ENCODE measurements at places on chromosomes 4 and X.
A peak's percentile ranks its signal among the peaks of the same experiment; 100 is the strongest.

GRCh38 chr4:19155568-19155967 is 1096.1 kb upstream of the SLIT2 start:
- no peaks in the 10 kb centered on the region for H3K4me1 ChIP-seq
- H3K36me3 ChIP-seq = no peaks in the 10 kb centered on the region
- no peak overlapping the region for H3K27ac ChIP-seq
- H3K27me3 ChIP-seq = no peaks in the 10 kb centered on the region
- no peak for DNase-seq

DNA sequence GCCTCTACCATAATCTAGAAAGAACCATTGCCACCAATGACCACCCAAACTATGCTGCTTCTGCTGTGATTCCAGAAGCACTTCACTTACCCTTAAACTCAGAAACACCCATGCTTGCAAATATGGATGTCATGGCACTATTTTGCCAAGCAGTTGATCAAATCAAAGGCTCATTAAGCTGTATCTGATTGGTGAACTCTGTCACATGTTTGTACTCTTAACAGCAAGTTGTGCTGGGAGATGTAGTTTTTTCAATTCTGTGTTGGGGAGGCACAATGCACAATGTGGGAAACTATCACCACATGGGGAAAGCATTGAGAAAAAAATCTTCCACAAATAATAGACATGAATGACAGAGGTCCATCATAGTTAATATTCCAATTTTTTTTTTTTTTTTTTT is 19.2 kb upstream of the SPCS3 start:
- no peak overlapping the region for H3K27ac ChIP-seq
- no peaks in the 10 kb centered on the region for H3K27me3 ChIP-seq
- DNase-seq = no peak
- no peak overlapping the region for H3K4me3 ChIP-seq
- H3K36me3 ChIP-seq = no peaks in the 10 kb centered on the region

DNA sequence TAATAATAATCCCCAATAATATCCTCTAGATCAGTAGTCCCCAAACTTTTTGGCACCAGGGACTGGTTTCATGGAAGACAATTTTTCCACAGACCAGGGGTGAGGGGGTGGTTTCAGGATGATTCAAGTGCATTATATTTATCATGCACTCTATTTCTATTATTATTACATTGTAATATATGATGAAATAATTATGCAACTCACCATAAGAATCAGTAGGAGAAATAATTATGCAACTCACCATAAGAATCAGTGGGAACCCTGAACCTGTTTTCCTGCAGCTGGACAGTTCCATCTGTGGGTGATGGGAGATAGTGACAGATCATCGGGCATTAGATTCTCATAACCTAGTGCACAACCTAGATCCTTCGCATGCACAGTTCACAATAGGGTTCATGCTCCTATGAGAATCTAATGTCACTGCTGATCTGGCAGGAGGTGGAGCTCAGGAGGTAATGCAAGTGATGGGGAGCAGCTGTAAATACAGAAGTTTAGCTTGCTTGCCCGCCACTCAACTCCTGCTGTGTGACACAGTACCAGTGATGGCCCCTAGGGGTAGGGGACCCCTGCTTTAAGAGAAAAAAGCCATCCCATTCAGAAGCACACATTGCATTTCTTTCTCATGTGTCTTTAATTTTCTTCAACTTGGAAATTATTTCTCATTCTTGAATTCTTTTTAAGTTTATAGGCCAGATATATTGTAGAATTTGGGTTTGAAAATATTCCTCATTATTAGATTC is 16.0 kb upstream of the SH3RF1 start:
- H3K4me3 ChIP-seq = no peak overlapping the region
- no peaks in the 10 kb centered on the region for H3K27me3 ChIP-seq
- H3K27ac ChIP-seq = no peak overlapping the region
- peak; percentile 19 for DNase-seq
- H3K4me1 ChIP-seq = no peaks in the 10 kb centered on the region

- DNase-seq = no peak
- H3K27ac ChIP-seq = no peak overlapping the region
- H3K27me3 ChIP-seq = no peaks in the 10 kb centered on the region
These were observed 85.3 kb upstream of the TLL1 start for GRCh38 chr4:165787516-165788274.

GRCh38 chrX:112628288-112628687 is 51.5 kb downstream of the LHFPL1 start:
- H3K4me3 ChIP-seq = no peak overlapping the region
- H3K27me3 ChIP-seq = no peaks in the 10 kb centered on the region
- DNase-seq = no peak
- no peaks in the 10 kb centered on the region for H3K4me1 ChIP-seq
- no peaks in the 10 kb centered on the region for H3K36me3 ChIP-seq
- H3K27ac ChIP-seq = no peak overlapping the region

GRCh38 chr4:153798420-153798819 is 9.5 kb upstream of the SFRP2 start:
- no peak for DNase-seq
- H3K27me3 ChIP-seq = no peaks in the 10 kb centered on the region
- H3K36me3 ChIP-seq = no peaks in the 10 kb centered on the region
- H3K4me3 ChIP-seq = no peak overlapping the region
- H3K4me1 ChIP-seq = peaks cover 3% of the 10 kb centered on the region

DNA sequence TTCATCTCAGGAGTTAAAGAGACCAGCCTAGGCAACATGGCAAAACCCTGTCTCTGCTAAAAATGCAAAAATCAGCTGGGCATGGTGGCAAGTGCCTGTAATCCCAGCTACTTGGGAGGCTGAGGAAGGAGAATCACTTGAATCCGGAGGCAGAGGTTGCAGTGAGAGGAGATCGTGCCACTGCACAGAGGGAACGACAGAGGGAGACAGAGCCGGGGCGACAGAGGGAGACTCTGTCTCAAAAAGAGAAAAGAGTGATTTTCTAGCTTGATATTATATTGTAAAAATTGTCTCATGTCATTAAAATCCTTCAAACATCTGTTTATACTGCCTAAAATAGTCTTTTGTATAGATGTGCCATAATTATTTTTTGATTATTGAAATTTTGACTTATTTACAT is 225.4 kb upstream of the AGA start:
- DNase-seq = no peak
- H3K4me3 ChIP-seq = no peak overlapping the region
- no peak overlapping the region for H3K27ac ChIP-seq
- H3K36me3 ChIP-seq = no peaks in the 10 kb centered on the region

GRCh38 chr4:139749338-139749737 is 83.7 kb downstream of the MGST2 start:
- H3K4me3 ChIP-seq = no peak overlapping the region
- no peaks in the 10 kb centered on the region for H3K36me3 ChIP-seq
- no peak overlapping the region for H3K27ac ChIP-seq
- H3K4me1 ChIP-seq = no peaks in the 10 kb centered on the region

GRCh38 chr4:26866781-26867180 is 6.1 kb downstream of the STIM2 start:
- H3K27me3 ChIP-seq = no peaks in the 10 kb centered on the region
- peaks cover 15% of the 10 kb centered on the region for H3K4me1 ChIP-seq
- H3K36me3 ChIP-seq = no peaks in the 10 kb centered on the region
- no peak for DNase-seq
- no peak overlapping the region for H3K4me3 ChIP-seq
- H3K27ac ChIP-seq = no peak overlapping the region
